Left renal cortex interstitium (tissue), 4 donors: ENCODE measurements at places on chromosomes 6 and 20. TPM values are rescaled to one million over a fixed set of nuclear protein-coding genes. Genes with fewer than 3 reads are reported as not detected.

The TRERF1 gene
- polyA plus RNA-seq: 16.3 TPM

DNA sequence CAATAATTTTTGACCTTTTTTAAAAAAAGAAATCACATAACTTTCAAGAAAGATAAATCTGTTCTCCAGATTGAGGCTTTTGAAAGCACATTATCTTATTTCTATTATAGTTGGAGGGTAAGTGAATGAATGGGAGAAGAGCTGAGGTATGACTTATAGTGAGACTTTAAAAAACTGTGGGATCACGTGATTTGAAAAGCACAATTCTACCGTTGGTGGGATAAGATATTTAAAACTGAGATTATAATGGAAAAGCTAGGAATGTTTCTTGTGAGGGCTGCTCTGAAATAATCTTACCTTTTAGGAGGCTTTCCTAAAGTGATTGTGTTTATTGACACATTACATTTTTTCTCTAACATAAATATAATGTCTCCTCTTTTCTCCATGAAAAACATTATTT, 9.5 kb upstream of the OPN5 start:
- DNase-seq: no peak

- no peak for DNase-seq
These were observed 211.9 kb downstream of the GMDS start for GRCh38 chr6:2033544-2033943.

DNA sequence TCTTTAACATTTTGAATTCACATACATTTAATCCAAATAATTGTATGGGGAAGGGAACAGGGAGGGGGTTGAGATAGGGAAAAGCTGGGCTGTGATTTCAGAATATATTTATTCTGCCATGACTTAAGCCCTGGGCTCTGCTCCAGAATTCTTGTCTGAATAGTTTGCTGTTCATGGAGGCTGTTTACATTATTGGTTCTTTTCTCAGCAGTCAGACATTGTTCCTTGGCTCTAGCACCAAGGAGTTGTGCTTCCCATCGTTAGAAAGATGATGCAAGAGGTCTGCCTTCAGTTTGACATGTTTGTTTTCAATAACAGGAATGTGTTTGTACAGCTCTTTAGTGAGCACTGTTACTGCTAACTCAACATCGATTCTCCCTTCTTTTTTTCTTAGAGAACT, 198.8 kb upstream of the CDYL start:
- no peak for DNase-seq

DNA sequence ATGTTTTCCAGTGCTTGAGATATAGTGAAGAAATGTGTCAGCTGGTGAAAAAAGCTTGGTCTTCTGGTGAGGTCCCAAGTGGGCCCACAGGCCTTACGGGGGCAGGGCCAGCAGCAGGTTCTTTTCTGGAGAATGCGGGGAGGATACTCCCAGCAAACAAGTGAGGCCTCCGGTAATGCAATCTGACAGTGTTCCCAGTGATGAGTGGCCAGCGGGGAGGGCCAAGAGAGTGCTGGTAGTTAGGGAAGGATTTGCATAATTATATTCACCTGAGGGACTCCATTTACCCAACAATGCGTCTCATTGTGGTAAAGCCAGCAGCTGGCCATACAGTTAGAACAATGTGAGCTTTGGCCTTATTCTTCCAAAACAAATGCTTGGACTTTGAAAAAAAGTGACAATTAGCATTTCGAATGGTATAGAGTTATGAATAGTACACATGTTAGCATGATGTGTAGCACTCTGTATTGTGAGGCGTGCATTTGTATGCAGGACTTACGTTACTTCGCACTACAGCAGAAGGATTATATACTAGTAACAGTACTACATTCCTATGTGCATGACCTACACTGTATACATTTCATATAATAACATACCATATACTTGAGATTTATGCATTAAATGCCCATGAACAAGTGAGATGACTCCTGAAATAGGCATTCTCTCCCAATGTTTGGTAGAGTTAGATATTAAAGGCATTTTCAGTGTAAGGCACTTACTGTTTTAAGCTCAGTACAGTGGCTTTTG, 69.8 kb downstream of the MYB start:
- no peak for DNase-seq

GRCh38 chr6:112842330-112842685, 495.2 kb downstream of the RFPL4B start:
- DNase-seq: no peak

GRCh38 chr6:98653179-98653578, 181.2 kb upstream of the POU3F2 start:
- DNase-seq: no peak
